ENCODE measurements at places on chromosomes 5 and 9.

- DNase-seq = no peak
These were observed 11.1 kb downstream of the FCN2 start for GRCh38 chr9:134891713-134892112.

- no peak for DNase-seq
These were observed 25.7 kb upstream of the DAB2 start for GRCh38 chr5:39450487-39450886.

DNA sequence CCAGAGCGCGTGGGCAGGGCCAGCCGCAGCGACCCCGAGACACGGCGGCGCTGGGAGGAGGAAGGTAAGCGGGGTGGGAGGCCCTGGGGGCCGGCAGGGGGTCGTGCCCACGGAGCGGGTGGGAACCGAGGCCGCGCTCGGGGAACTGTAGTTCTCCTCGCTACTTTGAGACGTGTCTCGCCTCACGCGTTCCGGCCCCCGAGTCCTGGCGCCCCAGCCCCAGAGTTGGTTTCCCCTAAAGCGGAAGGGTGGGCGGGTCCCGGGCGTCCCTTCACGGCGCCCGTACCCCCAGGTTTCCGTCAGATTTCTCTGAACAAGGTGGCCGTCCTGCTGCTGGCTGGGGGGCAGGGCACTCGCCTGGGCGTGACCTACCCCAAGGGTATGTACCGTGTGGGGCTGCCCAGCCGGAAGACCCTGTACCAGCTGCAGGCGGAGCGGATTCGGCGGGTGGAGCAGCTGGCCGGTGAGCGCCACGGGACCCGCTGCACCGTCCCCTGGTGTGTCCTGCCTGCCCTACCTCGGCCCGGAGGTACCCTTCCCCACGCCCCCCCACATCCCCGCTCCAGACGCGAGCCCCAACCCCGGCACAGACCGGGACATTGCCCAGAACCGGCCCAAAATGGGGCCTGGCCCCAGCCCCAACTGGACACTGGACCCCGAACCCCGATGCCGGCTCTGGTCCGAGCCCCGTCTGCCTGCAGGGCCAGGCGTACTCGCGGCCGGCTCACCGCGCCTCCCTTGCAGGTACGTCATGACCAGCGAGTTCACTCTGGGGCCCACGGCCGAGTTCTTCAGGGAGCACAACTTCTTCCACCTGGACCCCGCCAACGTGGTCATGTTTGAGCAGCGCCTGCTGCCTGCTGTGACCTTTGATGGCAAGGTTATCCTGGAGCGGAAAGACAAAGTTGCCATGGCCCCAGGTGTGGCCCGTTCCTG lies 709 bp downstream of the UAP1L1 start:
- no peak for DNase-seq

DNA sequence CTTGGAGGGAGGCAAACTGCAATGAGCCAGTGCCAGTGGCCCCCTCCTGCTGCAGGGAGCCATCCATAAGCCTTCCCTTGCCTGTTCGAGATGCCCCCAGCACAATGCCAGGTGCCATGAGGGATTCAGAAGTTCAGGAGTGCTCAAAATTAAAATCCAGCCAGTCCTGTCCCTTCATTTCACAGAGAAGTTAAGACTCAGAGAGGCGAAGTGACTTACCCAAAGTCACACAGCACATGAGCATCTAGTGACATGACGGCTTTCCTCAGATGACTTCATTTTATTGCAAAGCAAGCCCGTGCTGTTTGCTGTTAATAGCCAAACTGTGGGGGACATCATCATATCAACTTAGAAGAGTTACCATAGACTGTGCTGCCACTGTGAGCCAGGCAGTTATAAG lies 69.3 kb upstream of the SAP30L start:
- no peak for DNase-seq

DNA sequence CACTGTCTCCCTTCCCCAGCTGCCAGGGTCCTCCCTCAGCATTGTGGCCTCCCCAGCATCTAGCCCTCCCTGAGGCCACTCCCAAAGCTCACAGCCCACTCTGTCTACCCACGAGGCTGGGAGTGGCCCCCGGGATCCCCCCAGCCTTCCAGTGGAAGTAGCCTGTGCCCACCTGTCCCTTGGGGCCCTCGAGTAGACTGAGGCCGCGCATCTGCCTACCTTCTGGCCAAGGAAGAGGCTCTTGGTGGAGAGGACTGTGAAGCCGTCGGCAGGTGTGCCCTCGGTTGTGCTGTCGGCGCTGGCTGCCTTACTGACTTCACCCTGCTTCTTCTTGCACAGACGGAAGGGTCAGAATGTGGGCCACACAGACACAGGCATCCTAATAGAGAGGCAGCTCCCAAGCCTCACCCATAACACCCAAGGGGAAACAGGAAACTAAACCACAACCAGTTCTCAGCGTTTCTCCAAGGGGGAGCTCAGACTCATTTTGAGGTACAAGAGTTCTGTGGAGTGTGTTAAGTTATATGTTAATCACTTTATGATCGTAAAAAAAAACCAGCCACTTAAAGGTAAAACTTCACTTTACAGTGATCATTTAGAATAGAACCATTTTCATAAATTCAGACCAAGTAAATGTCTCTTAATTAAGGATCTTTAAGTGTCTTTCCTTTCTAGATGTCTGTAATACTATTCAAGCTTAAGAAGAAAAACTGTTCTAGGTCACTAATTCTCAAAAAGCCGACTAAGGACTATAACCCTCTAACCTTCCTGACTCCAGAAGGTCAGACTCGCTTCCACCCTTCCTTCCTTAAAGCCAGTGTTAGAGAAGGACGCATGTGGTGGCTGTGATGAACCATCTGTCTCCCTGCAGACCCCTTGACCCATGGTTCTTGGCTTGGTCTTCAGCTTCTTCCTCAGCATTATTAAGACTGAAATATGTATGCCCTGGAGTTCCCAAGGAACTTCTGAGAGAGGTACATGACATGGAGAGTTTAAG lies 38.5 kb downstream of the MACROH2A1 start:
- DNase-seq = no peak

DNA sequence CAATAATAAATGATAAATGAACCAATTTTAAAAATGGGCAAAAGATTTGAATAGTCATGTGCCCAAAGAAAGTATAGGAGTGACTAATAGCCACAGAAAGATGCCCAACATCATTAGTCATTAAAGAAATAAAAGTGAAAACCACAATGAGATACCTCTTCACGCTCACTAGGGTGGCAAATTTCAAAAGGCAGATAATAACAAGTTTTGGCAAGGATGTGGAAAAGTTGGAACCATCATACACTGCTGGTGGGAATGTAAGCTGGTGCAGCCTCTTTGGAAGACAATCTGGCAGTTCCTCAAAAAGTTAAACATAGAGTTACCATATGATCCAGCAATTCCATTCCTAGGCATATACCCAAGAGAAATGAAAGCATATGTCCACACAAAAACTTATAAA lies 1819.8 kb downstream of the MAT2B start:
- DNase-seq = no peak

- no peak for DNase-seq
These were observed 96.9 kb upstream of the KLF4 start for GRCh38 chr9:107586493-107586892.

DNA sequence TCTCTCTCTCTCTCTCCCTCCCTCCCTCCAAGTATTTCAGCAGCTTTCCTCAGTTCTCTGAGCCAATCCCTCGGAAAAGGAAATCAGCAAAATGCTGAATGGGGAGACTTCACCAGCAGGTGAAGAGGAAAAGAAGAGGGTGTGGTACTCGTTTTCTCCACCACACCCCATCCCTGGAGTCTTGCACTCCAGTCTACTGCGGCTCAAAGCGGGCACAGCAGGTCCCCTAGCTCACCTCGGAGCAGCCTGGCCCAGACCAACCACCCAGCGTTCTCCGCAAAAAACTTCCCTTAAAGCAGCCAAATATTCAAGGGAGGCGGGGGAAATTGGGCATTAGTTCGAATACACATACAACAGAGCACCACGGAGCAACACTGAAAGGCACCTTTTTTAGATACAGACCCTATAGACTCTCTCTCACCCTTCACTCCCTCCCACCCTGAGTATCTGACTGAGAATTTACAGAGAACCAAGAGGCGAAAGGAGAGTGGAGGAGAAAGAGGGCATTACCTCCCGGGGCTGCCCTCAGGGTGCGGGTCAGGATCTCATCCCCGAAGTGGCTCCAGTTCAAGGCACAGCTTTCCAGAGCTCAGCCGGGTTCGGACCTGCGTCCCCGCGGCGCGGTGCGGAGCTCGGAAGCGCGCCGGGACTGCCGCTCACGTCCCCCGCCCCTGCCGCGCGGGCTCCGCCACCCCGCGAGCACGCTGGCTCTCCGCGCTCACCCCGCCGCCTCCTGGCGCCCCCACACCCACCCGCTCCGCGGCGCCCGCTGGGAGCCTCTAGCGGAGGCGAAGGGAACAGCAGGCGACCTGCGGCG lies 1638.5 kb upstream of the C9orf72 start:
- no peak for DNase-seq

GRCh38 chr5:76642390-76643040 lies 19.3 kb upstream of the F2RL2 start:
- no peak for DNase-seq

GRCh38 chr5:122701640-122702523 lies 73.0 kb upstream of the SNX2 start:
- DNase-seq = no peak

DNA sequence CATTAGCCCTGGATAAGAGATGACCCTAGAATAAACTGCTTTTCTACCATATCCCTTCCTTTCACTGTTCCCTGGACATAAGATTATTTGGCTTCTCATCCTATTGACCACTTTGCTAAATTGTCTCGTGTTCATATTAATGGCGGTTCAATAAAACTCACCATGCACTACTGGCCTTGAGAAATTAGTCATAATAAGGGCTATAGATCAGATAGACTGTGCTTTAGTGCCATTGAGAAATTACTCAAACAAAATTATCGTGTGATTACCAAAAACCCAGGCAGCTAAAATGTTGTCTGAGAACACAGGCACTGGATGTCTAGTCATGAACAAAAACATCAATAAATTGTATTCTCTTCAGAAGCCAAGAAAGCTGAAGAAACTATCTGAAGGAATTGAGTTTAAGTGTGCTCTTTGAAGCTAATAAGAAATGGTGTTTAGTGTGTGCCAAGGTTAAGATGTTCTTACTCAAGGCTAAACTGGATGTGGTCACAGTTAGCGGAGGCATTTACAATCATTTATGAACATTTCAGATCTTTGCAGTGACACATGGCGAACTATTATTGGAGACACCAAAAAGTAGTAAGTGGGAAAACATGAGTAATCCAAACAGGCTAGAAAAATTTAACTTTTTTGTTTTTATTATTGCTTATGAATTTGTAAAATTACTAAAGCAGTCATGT lies 460.4 kb upstream of the RORB start:
- no peak for DNase-seq

DNA sequence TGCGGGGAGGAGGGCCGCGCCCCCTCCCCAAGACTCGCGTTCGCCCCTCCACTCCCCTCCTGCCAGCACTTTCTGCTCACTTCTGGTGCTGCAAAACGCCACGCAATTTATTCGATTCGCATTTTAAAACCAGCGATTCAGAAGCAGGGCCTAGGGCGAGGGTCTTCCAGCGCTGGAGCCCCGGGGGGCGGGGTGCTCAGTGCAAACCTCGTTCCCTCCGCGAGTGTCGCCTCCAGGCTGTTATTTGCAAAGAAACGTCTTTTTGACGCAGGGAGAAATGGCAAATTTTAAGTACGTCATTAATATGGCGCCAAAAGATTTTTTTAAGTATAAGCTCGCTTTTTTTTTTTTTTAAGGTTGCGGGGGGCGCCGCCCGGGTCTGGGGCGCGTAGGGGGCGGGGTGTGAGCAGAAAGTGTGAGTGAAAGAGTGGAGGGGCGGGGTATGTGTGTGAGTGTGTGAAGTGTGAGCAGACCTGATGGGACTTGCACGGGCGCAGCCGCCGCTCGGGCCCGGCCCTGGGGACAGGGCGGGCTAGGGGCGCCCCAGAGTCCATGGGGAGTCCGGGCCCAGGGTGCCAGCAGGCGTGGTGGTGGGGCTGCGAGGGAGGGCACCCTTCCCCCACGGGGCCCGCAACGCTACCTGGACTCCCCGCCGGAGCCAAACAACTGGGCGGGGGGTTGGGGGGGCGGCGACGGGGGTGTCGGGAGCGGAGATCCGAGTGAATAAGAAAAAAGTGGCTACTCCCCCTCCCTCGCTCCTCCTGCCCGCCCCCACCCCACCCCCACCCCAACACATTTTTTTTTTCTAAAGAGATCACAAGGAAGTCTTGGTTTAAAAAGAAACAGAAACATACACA lies at the start of gene JADE2:
Gene JADE2 (plus strand): TSS at position 845 of the 857 bp plus-strand sequence. CDS start 10,188 bp downstream, outside the sequence.
- DNase-seq = peak; percentile 64

DNA sequence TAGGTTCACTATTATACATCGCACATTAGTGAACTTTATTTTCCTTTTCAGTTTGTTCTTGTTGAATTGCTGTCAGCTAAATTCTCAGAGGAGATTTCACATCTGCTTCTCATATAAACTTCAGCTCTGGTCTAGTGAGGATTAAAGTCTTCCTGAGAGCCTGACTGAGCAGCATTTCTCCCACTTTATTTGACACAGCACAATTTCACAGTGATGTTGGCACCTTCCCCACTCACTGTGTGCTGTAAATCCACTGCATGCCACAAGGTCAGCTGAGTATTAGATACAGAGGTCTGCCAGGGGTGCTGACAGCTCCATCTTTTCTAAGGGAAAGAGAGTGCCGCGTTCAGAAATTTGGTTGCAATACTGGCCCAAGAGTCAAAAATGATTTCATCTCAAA lies 567.4 kb downstream of the PRR16 start:
- no peak for DNase-seq

- no peak for DNase-seq
These were observed 8.9 kb downstream of the OTP start for GRCh38 chr5:77629509-77630113.

- no peak for DNase-seq
These were observed 246.9 kb upstream of the GAS1 start for GRCh38 chr9:87193925-87194868.

DNA sequence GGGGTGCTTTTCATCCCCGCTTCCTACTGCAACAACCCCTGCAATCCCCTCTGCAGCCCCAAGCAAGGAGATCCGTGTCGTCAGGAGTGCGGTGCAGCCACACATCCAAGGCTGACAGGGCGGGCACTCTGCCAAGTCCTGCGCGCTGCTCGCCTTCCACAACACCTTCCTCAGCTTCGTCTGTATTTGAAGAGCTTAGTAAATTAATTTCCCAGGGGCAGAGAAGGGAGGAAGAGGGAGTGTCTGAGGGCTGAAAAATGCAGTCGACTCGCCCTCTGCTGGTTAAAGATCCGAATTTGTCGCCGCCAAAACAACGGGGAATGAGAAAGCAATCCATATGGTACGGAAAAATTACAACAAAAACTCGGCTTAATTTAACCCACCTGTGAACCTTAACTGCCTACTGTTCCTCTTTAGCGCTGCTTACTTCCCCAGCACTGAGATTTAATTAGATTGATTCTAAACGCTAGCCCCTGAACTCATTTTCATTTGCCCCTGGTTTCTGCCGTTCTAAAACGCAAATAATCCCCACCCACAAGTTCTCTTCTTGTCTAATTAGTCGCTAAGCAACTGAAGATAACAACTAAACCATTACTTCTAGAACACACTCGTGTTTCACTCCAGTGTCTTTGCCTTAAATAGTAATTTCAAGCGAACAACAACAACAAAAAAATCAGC lies 10.9 kb upstream of the PCDHB1 start:
- no peak for DNase-seq

- no peak for DNase-seq
These were observed 24.6 kb upstream of the JADE2 start for GRCh38 chr5:134500699-134501430.

- DNase-seq = no peak
These were observed 40.7 kb downstream of the ACOT12 start for GRCh38 chr5:81353189-81353588.

GRCh38 chr5:68216245-68217046 lies 890 bp downstream of the PIK3R1 start:
- DNase-seq = peak; percentile 27

GRCh38 chr5:33840927-33841547 lies 50.8 kb downstream of the ADAMTS12 start:
- DNase-seq = no peak

Data from activated CD8-positive, alpha-beta memory T cell treated with anti-CD3 and anti-CD28 coated beads for 4 hours (primary cell).